OCI-M1 (cell line): ENCODE measurements at places on chromosomes 6 and 20.

GRCh38 chr20:50724851-50725723 is 6.3 kb upstream of the PARD6B start:
- no peak for DNase-seq

GRCh38 chr6:25934735-25935313 is 4.3 kb upstream of the SLC17A2 start:
- no peak for DNase-seq

- no peak for DNase-seq
Observed at GRCh38 chr6:129871221-129871620, 10.1 kb upstream of the TMEM244 start.

DNA sequence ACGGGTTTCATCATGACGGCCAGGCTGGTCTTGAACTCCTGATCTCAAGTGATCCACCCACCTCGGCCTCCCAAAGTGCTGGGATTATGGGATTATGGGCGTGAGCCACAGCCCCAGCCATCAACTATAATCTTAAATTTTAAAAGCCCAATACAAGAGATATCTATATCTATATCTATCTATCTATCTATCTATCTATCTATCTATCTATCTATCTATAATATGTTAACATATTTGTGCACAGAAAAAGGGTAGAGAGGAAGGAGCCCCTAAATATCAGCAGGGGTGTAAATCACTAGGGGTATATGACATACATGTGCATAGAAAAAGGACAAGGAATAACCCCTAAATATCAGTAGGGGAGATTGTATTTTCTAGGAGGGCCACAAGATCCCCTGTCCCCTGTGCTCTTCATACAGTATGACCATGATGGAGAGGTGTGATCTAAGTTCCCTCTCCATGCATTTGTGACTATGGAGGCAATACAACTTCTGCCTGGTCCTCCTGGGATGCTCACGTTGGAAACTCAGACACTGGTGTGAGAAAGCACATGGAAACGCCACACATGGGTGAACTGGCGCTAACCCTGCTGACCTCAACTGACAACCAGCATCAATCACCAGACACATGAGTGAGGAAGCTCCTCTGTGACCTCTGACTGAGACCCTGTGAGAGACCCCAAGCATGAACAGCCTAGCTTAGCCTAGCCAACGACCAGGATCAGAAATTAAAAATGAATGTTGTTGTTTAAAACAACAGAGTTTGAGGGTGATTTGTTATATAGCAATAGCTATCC is 1.2 kb upstream of the SPATS1 start:
- DNase-seq, result no peak

DNA sequence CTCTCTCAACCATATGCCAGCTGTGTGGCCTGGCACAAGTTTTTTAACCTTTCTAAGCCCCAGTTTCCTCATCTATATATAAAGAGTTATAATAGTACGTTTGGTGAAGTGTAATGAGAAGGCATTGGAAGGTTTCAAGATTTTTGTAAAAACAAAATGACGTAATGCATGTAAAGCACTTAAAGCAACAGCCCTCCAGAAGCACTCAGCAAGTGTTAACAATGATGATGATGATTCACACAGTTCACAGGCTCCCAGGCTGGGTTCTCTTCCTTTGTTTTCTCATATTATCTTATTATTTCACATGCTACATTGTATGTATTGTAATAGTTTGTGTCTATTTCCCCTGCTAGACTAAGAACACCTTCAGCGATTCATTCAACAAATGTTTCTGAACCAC is 6.2 kb downstream of the CEP250 start:
- no peak for DNase-seq
